ENCODE measurements at places on chromosomes 1 and 21. TPM values are rescaled to one million over a fixed set of nuclear protein-coding genes. Genes with fewer than 3 reads are reported as not detected.

The OR6N1 gene
- not detected for total RNA-seq

The CCDC27 gene
- total RNA-seq, result not detected

The VTCN1 gene
- not detected for total RNA-seq

The CEP170 gene
- 99.0 TPM for total RNA-seq

The CYP4X1 gene
- total RNA-seq, result 8.8 TPM

The RNF186 gene
- total RNA-seq, result not detected

The TMEM82 gene
- 4.7 TPM for total RNA-seq

The CFAP107 gene
- not detected for total RNA-seq

The CLCA1 gene
- 0.12 TPM for total RNA-seq

The AVPR1B gene
- 0.11 TPM for total RNA-seq

The TMEM200B gene
- 36.0 TPM for total RNA-seq

The C1orf141 gene
- not detected for total RNA-seq

The PLA2G5 gene
- total RNA-seq, result not detected

DNA sequence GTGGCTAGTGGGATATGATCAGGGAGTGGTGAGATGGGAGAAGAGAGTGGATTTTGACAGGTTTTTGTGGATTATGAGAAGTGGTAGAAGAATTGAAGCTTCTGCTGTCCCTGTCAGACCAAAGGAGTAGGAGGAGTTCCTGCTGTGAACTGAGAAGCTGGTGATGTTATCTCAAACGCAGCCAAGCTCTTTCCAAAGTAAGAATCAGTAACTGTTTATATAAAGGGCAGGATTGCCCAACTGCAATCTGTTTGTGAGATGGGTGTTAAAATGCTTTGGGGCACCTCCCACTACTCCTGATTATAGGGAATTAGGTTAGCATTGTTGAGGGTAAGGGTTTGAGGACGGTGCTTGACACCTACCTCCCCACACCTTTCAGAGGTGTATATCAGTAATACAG lies 60.5 kb upstream of the USP25 start:
- peak; percentile 45 for DNase-seq

- peak; percentile 70 for DNase-seq
Measured at GRCh38 chr1:230215031-230215430, 148.0 kb downstream of the GALNT2 start.

DNA sequence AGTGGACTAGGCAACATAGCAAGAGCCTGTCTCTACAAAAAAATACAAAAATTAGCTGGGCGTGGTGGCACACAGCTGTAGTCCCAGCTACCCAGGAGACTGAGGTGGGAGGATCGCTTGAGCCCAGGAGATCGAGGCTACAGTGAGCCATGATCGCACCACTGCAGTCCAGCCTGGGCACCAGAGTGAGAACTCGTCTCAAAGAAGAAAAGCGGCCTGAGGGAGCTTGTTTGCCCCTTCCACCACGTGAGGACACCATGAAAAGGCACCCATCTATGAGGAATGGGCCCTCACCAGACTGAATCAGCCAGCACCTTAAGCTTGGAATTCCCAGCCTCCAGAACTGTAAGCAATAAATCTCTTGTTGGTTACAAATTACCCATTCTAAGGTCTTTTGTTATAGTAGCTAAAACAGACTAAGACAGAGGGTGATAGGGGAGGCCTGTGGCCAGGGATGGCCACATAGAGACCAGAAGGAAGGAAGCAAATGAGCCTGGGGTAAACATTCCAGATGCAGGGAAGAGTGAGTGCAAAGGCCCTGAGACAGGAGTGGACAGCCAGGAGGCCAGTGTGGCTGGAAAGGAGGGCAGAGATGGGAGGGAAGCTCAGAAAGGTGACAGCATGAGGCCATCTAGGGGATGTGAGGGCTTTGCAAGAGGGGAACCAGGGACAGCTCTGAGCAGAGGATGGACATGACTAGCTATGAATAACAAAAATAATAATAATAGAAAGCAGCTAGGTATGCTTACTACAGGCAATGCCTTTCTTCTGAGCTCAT lies 120.1 kb downstream of the MATN1 start:
- peak; percentile 26 for DNase-seq

GRCh38 chr1:52189898-52190480 lies 48.1 kb downstream of the ZFYVE9 start:
- no peak for DNase-seq

GRCh38 chr1:68329096-68329835 lies 96.9 kb upstream of the WLS start:
- peak; percentile 49 for DNase-seq

DNA sequence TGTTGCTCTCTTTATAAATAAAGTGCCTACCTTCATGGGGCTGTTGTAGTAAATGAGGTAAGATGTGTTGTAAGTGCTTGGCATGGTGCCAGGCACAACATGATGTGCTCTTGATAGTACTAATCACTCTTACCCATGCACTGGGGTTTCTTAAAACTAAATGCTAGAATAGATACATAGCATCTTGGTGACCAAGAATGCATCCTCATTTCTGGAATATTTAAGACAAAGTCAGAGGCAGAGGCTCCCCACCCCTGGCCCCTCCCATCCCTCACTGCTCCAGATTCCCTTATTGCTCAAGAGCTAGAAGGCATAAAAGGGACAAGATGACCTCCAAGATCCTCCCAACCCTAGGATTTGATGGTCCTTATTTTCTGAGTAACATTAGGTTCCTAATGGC lies 61.3 kb downstream of the GLUL start:
- DNase-seq, result no peak

DNA sequence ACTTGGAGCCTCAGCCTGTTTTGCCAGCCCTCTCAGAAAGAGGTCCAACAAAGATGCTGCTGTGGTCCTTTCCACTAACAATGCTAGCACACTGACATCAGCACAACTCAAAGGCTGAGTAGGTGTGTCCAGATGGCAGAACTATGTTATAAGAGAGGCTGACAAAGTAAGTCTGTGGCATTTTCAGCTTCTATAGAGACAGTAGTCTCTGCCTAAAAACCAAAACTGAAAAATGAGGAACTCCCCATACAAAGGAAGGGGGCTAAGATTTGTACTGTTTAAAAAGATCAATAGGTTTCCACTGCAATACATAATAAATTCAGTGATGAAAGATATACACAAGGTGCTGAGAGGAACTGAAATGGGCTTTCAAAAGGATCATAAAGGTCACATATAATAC lies 12.3 kb downstream of the ERO1B start:
- DNase-seq, result no peak

DNA sequence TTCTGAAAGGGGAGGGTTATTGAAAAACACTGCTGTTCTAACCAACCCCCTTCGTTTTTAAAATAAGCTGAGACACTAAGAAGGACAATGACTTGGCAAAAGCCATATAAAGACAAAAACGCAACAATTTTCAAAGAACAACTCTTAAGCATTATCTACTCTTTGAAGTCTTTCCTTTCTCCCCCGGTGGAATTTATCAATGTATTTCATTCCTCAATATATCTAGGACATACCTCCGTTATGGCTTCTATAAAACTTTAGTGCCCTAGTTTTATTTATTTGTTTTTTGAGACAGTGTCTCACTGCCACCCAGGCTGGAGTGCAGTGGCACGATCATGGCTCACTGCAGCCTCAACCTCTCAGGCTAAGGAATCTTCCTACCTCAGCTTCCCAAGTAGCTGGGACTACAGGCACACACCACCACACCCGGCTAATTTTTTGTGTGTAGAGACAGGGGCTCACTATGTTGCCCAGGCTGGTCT lies 3.2 kb downstream of the NRDC start:
- DNase-seq, result no peak

- DNase-seq, result no peak
Measured at GRCh38 chr1:169844941-169845608, 48.6 kb downstream of the SCYL3 start.

GRCh38 chr1:56080123-56080522 lies 499.2 kb downstream of the PLPP3 start:
- no peak for DNase-seq

GRCh38 chr1:1171546-1172340 lies 1.9 kb upstream of the TTLL10 start:
- peak; percentile 50 for DNase-seq

GRCh38 chr21:36430841-36431240 lies 45.6 kb downstream of the CHAF1B start:
- no peak for DNase-seq

- DNase-seq, result no peak
Measured at GRCh38 chr1:70978623-70979022, 69.0 kb downstream of the PTGER3 start.

DNA sequence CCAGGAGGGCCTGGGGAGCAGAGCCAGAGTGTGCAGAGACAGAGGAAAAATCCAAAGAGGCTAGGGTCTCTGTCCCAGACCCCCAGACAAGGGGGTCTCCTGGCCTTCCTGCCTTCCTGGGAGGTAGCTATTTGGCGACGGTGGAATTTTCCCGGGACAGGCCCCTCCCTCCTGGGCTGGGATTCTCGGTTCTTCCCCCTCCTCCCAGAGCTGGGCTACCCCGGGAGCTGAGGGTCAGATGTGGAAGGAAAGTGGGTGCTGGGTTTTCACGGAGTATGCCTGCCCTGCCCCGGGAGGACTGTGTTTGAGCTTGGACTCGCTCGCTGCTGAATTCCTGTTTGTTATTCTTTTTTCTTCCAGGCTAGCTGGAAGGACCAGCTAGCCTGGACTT lies 759 bp downstream of the AMPD2 start:
- DNase-seq, result peak; percentile 79

GRCh38 chr1:167611983-167612382 lies 18.0 kb upstream of the RCSD1 start:
- no peak for DNase-seq

- no peak for DNase-seq
Measured at GRCh38 chr1:115323366-115324004, 14.6 kb downstream of the NGF start.

GRCh38 chr1:98405581-98406074 lies 255.9 kb upstream of the SNX7 start:
- DNase-seq, result no peak

DNA sequence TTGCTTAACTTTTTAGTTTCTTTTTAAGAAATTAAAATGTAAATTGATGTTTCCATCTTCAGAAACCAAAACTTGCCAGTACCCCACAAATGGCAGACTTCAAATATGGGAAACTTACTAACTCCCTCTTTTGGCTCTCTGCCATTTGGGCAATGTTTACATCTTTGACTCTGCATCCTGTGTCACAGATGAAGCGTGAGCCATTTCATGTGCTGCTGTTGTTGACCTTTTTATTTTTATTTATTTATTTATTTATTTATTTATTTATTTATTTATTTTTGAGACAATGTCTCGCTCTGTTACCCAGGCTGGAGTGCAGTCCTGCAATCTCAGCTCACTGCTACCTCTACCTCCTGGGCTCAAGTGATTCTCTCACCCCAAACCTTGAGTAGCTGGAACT lies 16.0 kb upstream of the COG2 start:
- DNase-seq, result no peak

DNA sequence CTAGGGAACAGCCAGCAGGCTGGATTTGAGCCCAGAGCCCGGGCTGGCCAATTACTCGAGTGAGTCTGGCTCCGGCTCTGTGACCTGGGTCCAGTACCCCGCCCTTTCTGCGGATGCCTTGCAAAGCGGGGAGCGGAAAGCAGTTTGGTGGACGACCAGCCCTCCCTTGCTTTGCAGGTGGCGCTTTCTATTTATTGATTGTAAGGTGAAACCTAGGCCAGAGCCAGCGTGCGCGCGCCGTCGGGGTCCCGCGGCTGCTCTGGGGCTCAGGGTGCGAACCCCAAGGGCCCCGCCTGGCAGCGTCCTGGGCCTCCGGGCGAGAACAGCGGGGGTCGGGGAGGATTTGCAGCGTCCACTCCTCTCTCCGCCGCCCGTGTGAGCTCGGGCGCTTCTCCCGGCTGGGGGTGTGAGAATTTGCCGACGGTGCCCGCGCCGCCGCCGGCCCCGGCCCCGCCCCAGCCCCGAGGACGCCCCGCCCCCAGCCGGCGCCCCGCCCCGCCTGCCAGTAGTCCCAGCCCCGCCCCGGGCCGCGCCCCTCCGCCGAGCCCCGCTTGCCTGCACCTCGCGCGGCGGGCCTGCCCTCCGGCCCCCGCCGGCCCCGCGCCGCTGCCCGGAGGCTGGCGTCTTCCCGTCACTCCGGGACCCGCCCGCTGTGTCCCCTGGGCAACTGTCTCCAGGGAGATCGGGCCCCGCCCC lies 37.6 kb downstream of the PIK3CD start:
- DNase-seq, result peak; percentile 97

DNA sequence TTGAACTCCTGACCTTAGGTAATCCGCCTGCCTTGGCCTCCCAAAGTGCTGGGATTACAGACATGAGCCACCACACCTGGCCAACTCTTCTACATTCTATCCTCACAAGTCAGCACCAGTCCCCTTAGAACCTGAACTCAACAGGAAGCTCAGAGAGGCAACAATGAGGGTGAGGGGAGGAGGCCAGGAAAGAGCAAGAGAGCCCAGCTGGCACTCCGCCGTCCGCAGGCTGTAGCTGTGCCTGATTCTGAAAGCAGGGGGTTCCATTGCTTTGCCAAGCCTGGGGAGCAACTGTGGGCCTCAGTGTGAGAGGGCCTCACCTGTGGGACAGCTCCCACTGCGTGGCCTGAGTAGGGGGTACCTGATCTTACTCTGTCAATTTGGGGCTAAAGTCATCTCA lies 18.7 kb downstream of the STK40 start:
- no peak for DNase-seq

DNA sequence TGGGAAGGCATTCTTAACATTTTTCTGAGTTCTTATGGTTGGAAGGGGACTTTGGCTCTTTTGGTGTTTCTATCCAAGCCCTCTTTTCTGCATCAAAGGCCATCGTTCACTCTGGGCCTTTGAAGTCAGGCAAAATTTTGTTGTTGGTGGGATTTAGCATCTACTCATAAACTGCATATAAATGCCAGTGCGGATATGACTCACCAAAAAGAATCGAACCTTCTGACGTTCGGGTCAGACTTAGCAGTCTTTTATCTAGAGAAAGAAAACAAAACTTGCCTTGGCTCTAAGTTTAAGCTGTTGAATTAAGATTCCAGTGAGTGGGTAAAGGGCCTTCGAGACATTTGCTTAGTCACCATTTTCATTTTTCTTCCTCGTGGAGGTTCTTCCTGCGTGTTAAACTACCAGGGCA lies 51.4 kb downstream of the EVA1C start:
- DNase-seq, result no peak

DNA sequence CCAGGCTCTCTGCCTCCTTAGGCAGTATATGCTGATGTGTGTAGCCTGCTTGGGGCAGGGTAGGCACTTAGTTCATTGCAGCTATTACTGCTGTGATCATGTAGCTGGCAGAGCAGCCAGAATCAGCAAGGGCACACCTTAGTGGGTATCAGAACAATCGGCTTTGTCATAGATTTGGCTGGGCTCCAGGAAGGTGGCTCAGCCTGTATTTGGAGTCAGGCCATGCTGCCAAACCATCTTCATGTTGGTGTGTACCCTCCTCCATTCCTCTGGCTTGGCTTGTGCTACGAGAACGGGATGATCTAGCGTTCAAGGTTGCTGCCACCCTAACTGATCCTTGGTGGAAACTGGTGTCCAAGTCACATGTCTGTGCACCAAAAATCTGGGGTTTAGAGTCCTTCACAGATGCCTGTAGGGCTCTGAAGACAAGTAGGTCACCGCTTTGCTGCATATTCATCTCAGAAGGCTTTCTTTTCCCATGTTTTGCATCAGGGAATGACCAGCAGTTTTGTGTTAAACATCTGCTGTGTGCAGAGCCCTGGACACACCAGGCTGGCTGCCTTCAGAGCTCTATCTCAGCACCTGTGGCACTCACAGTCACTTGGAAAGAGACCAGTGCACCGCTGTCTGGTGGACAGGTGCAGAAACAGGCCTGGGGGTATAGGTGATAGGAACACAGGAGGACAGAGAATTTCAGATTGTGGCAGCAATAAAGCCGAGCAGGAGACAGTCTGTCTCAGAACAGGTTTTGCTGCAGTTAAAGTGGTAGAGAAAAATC lies 23.7 kb downstream of the VANGL1 start:
- no peak for DNase-seq
